Stimulated activated CD4-positive, alpha-beta T cell treated with anti-CD3 and anti-CD28 coated beads, TNF-alpha, amount 100 ng/mL, for 4 hours (primary cell): ENCODE measurements at places on chromosomes 11 and 22.

- DNase-seq, result no peak
Observed at GRCh38 chr22:19149047-19149883, 827 bp downstream of the GSC2 start.

- no peak for DNase-seq
Observed at GRCh38 chr11:69542314-69543168, 61.1 kb downstream of the LINC01488 start.

- no peak for DNase-seq
Observed at GRCh38 chr22:30868663-30869385, 99.8 kb downstream of the MORC2 start.

GRCh38 chr11:134382257-134382656 lies 29.8 kb downstream of the B3GAT1 start:
- DNase-seq, result no peak

DNA sequence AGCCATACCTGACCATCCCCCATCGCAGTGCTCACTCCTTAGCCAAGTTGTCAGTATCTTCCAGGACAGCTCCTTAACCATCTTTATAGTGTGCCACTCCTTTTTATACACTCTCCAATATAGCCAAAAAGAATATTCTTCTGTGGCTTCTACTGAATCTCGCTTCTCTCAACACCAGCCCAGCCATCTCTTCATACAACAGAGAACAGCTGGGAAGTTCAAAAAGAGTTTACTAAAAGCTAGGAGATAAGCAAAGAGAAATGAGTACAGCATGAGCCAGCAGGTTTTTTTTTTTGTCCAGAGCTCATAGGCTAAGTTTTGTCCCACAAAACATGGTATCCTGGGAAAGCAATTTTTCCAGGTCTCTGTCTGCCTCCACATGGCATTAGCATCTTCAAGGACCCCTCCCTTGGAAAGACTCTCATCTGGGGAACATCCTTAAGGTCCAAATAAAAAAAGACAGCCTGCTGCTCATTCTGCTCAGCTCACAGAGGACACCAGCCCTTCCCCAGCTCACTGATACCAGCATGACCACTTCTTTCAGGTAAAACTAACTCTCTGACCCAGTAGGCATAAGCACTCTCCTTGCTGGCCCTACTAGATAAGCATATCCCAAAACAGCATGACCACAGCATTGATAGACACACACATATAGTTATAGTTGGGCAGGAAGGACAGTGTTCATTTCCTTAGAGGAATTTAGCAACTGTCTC lies 48.8 kb upstream of the YWHAH start:
- DNase-seq, result no peak

DNA sequence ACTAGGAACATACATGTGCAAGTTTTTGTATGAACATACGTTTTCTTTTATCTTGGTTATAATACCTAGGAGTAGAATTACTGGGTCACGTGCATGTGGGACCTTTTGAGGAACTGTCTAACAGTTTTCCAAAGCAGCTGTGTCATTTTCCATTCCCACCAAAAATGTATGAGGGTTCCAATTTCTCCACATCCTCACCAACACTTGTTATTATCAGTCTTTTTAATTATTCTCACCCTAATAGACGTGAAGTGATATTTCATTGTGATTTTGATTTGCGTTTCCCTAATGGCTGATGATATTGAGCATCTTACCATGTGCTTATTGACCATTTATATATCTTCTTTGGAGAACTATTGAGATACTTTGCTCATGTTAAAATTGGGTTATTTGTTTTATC lies 162.1 kb downstream of the CHST1 start:
- DNase-seq, result no peak
